ENCODE measurements at places on chromosomes 7 and 10. TPM values are rescaled to one million over a fixed set of nuclear protein-coding genes. Genes with fewer than 3 reads are reported as not detected.
A peak's percentile ranks its signal among the peaks of the same experiment; 100 is the strongest.

The USP6NL gene
- total RNA-seq: 8.7 TPM

The RAPGEF5 gene
- total RNA-seq: 6.3 TPM

GRCh38 chr10:123561141-123561440 lies 105.1 kb upstream of the GPR26 start:
- no peak for DNase-seq

DNA sequence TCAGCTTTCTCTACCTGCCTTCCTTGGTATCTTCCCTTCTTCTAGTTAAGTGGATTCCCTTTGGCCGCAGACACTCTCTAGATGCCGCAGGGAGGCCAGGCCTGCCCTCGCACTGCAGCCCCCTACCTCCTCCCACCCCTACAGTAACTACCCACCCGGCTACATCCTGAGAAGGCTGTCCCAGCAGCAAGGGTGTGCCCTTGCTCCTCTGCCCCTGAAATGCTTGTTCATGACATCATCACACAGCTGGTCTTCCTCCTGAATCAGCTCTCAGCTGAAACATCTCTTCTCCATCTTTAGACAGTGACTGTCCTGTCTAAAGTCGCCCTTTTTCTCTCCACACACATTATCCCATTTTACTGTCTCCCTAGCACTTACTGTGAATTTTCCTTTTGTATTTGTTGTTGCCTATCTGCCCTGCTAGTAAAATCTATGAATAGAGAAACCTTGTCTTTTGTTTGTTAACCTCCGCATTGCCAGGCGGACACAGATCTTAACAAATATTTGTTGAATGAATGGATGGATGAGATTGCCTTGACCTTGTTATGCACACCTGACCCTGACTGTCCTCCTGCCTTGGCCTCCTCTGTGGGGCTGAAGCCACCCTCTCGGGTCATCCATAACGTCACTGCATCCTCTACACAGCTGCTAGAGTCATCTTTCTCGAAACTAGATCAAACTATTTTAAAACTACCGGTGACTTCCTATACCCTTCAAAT lies 108.9 kb upstream of the GATA3 start:
- peak; percentile 20 for DNase-seq

GRCh38 chr7:131654668-131655326 lies 98.4 kb upstream of the PODXL start:
- DNase-seq: peak; percentile 42
